NCI-H1417 (cell line): ENCODE measurements at places on chromosomes 12 and 14.

GRCh38 chr14:36056845-36057244, 119.7 kb downstream of the PTCSC3 start:
- DNase-seq: no peak

DNA sequence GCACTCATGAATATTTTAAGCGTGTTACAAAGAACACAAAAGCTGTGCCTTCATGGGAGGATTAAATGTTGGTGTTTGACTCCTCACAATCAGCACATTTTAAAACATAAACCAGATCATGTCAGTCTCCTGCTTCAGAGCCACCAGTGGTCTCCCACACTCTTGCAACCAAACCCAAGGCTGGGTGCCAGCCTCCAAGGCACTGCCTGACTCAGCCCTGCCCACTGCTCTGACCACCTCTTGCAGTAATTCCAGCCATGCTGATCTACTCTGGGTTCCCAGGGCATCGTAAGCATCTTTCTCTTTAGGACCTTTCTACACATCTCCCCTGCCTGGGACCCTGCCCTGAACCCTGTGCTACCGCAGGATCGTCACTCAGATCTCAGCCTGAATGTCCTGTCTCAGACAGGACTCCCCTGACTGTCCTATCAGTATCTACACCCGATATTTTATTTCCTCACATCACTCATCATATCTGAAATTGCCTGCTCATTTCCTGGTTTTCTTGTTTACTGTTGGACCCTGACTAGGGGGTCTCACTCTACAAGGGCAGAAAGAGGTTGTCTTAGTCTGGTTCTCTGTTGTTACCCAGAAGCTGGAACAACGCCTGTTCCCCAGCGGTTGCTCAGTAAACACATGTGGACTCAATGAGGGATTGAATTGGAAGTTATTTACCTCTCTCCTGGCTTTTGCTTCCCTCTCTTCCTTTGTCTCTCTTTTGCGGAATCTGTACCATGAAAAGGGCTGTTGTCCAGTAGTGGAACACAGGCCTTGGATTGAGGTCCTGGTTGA, 449.8 kb downstream of the RAD51B start:
- DNase-seq: no peak

GRCh38 chr12:104295954-104296353, 7.6 kb upstream of the EID3 start:
- no peak for DNase-seq

DNA sequence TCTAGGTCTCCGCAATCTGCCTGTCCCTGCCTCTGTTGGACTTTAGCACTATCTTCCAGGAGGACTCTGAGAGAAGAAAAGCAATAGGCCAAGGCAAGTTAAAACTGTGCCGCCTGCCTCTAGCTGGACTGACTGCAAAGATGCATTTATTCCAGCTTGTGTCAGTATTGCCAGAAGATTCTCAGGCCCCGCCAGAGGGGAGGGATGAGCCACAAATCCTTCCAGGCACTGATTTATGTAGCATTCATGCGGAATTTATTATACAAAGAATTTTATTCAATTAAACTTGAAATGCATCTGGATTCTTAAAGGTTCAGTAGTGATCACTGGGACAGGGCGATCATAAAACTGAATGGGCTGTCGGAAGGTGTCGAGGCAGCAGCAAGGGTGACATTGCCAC, 19.8 kb downstream of the MMAB start:
- no peak for DNase-seq

DNA sequence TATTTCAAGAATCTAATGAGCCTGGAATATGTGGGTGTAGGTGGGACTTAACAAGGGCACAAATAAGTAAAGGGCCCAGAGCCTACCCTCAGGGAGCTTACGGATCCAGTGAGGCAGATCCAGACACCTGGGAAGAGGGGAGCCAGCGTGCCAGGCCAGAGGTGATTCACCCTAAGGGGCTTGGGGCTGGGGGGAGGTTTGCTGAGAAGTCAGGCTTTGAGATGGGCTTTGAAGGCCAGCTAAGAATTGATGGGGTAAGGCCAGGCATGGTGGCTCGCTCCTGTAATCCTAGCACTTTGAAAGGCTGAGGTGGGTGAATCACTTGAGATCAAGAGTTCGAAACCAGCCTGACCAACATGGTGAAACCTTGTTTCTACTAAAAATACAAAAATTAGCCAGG, 695 bp upstream of the MMP19 start:
- no peak for DNase-seq

DNA sequence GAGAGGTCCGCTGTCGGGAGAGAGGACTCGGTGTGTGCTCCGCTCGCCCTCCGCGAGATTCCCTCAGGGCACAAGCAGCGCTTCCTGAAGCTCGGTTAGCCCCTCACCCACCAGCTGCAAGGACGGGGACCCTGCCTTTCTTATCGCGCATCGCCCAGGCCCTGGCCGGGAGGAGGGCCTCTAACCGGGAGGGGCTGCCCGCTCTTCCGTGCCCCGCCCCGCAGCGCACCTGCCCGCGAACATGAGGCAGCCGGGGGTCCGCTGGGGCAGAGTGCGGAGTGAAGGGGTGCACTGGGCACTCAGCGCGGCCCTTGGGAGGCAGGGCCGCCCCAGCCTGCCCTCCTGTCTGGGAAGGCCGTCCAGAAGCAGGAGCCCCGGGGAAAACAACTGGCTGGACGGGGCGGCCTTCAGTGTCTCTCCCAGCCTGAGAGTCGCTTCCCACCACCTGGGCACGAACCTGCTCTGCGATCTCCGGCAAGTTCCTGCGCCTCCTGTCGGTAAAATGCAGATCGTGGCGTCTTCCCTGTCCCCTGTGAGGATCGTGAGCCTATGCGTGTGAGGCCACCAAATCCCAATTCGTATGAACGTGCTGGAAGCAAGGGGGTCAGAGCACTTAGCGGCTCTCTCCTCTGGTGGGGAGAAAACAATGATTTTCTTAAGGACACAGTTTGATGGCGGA, 28.0 kb upstream of the ADIPOR2 start:
- peak; percentile 45 for DNase-seq

DNA sequence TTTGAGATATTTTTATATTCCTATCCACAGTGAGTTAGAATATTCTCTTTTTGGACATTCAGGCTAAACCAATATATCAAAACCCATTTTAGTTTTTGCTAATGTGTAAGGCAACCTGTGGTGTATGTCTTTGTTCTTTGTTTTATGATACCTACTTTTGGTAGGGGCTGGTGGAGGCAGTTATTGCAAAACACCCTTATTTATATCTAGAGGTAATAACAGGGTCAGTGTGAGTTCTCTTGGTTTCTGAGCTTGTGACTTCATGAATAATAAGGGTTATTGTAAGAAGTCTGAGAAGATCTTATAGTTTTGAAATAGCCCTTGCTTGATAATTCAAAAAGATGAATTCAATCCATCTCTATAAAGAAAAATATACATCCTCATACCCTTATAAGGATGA, 235.1 kb upstream of the LRIG3 start:
- DNase-seq: no peak

GRCh38 chr14:99064262-99064954, 207.6 kb downstream of the BCL11B start:
- DNase-seq: no peak

- DNase-seq: no peak
These were observed 119.7 kb upstream of the HIF1A start for GRCh38 chr14:61575551-61576150.

GRCh38 chr12:67043771-67044170, 225.4 kb upstream of the CAND1 start:
- DNase-seq: no peak

DNA sequence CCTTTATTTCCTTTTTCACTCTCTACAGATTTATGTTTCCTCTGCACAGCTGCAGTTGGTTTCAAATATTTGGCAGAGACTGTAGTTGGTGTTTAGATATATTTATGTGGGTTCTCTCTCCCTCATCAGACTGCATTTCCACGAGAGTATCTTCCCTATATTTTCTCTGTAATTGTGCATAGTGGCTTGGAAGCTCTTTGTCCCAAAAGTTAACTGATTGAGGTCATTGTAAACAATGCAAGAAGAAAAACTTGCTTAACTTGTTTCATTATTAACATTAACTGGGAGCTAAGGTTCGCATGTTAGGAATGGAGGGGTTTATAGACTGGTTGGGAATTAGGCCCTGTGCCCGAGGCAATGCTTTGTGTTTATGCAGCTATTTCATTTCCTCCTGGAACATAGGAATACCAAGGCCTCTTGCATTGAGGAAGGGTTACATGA, 216.9 kb upstream of the HMGA2 start:
- DNase-seq: no peak

DNA sequence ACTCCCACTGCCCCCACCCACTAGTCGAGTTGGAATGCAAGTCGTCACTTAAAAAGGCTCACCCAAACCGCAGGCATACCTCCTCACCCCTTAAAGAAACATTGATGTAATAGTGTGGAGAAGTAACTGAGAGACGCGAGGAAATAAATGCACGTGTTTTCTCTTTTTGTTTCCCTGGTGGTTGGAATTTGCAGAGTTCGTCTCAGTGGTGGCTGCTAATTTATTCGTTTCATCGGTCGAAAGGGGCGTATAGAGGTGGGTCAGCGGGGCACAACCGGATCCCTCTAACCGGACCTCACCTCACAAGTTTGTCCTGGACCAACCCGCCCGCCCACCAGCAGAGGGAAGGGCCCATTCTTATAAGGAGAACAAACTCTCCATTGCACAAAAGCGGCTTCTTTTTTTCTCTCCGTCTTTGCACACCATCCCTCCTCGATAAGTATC, 5.0 kb upstream of the NPAS3 start:
- DNase-seq: peak; percentile 47

DNA sequence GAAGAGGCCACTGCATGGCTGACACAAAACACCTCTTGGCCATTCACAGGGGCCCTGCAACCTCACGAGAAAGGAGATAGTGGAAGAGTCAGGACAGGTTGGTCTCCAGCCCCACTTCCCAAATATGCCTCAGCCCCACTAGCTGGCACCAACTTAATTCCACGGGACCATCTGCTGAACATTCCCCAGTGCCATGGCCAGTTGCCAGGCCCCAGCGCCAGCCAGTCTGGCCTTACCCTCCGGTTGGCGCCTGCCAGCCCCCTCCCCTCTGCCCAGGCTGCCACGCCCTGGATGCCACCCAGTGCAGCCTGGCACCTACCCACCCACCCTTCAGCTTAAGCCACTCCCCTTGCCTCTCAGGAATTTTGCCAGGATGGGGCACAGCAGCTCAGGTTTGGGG, 21.2 kb upstream of the HSPB8 start:
- no peak for DNase-seq

- no peak for DNase-seq
These were observed 11.4 kb downstream of the TIMM9 start for GRCh38 chr14:58415636-58416547.

GRCh38 chr12:52515927-52516831, 4.0 kb downstream of the KRT5 start:
- DNase-seq: no peak
